Stimulated activated CD4-positive, alpha-beta T cell treated with anti-CD3 and anti-CD28 coated beads, TNF-alpha, amount 100 ng/mL, for 24 hours (primary cell): ENCODE measurements at places on chromosomes 12 and 14.

GRCh38 chr12:70598467-70599193, 38.6 kb downstream of the PTPRB start:
- DNase-seq: no peak

GRCh38 chr12:10067264-10067663, 31.5 kb downstream of the CLEC1A start:
- no peak for DNase-seq

DNA sequence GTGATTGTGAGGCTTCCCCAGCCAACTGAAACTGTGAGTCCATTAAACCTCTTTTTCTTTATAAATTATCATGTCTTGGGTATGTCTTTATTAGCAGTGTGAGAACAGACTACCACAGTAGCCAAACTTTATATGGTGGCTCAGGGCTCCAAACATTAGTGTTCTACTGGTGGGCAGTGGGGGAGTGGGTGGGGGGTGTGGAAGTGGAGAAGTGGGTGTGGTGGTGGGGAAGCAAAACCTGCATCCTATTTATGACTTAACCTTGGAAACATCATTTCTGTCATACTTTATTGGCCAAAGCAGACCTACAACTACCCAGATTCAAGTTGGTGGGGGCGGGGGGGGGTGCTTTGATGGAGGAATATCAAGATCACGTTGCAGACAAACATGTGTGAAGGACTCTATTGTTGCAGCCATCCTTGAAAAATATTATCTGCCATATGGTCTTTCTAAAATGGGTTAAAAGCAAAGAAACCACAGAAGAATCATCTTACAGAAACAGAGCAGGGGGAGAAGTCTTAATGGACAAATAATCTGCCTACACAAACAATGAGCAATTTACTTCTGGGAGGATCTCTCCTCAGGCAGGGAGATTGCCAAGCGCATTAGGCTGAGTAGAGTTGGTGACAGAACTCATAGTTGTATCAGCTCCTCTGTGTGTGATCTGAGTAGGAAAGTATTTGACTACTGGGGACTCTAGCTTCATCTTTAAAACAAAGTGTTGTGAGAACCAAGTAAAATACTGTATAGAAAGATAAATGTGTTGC, 1.4 kb upstream of the PWP1 start:
- DNase-seq: no peak

DNA sequence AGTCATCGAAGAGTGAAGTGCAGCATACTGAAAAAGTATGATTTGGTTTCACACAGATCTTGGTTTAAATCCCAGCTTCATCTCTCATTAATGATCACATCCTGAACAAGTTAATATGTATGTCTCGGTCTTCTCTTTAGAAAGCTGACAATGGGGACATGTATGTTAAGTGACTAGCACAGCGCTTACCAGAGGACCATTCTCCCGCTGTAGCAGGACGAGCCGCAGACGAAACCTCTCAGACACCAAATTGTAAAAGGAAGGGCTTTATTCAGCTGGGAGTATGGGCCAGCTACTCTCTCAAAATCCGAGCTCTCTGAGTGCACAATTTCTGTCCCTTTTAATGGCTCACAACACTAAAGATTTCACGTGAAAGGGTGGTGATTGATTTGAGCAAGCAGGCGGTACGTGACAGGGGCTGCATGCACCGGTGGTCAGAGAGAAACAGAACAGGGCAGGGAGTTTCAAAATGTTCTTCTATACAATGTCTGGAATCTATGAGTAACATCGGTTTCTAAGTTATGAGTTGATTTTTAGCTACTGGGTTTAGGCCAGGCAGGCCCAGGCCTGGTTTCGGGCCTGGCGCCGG, 682.4 kb downstream of the DIO2 start:
- DNase-seq: no peak

DNA sequence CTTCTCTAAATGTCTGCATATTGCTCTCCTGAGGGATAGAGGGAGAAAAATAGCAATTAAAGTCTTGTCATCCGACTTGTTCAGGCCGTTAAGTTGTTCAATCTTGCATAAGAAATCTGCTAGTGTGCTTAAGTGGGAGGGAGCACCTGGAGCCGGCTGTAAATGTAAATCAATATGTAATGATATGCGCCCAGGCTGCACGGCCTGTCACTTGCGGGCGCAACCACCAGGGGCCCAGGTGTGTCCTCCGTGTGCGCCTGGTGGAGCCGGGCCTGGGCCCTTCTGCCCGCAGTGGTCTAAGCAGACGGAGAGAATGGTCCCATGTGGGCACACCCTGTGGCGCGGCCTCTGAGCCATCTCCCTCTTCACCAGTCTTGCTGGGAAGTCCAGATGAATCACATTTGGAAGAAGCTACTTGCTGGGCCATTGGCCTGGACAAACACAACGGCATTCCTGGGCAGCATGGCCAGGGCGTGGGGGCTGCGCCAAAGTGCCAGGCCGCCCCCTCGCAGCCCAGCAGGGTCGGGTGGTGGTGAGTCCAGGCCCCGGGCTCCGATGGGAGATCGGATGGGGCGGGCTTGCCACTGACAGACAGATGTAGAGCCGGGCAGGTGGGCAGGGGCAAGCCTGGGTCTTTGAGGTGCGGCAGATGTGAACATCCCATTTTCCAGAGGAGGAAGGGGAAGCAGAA, 193.3 kb upstream of the C14orf180 start:
- no peak for DNase-seq

- no peak for DNase-seq
Observed at GRCh38 chr12:84920331-84920730, 7.7 kb upstream of the SLC6A15 start.

DNA sequence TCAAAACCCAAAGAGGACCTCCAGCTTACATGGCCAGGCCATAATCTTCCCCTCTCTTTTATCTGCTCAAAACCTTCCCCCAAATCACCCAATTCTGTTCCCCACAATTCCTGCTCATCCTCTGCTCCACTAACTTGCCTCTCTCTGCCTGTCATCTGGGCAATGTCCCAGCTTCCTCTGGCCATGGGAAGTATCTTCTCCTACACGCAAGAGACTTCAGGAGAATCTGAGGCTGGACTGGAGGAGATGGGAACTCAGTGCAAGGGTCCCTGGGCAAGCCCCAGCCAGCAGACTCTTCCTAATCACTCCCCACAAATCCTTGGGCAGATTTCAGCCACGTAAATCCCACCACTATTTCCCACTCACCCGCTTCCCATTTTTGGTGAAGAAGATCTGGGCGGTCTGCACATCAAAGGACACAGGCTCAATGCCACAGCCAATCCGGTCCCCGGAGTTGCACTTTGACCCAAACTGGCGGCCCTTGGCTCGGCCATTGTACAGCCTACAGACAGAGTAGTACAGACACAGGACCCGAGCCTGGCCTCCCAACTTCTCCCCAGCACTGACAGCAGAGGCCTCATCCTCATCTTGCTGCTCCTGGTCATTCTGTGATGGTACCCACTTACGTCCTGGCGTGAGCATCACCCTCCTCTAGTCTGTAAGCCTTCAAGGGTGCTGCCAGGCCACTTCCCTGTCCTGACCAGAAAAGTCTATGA, 4.7 kb downstream of the SPRYD3 start:
- no peak for DNase-seq

GRCh38 chr12:2593045-2593444, 201.7 kb upstream of the FKBP4 start:
- DNase-seq: no peak

GRCh38 chr14:93960108-93960475, 16.3 kb downstream of the ASB2 start:
- DNase-seq: no peak

- no peak for DNase-seq
Observed at GRCh38 chr14:98912655-98913054, 359.3 kb downstream of the BCL11B start.

DNA sequence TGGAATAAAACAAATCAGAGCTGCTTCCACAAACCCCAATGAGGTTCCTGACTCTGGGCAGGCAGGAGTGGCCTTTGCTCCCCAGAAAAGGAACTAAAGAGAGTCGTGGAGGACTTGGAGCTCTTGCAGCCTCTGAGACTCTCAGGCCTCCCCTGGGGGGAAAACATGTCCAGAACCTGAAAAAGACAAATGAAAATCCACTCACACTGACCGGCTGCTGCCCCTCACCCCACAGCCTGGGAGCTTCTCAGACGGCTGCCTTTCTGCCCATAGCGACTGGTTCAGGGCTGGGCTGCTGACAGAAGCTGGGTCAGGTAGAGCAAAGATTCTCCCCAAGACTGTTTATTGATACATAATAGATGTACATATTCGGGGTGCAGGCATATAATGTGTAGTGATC, 356.0 kb downstream of the ADGRD1 start:
- no peak for DNase-seq

- no peak for DNase-seq
Observed at GRCh38 chr12:101963697-101964096, 86.3 kb downstream of the DRAM1 start.

GRCh38 chr14:50559990-50560930, at the start of gene ATL1:
Gene ATL1, plus strand, starts transcription at chr14:50560145. Its CDS starts 121 bp downstream, at chr14:50560266.
- DNase-seq: no peak

DNA sequence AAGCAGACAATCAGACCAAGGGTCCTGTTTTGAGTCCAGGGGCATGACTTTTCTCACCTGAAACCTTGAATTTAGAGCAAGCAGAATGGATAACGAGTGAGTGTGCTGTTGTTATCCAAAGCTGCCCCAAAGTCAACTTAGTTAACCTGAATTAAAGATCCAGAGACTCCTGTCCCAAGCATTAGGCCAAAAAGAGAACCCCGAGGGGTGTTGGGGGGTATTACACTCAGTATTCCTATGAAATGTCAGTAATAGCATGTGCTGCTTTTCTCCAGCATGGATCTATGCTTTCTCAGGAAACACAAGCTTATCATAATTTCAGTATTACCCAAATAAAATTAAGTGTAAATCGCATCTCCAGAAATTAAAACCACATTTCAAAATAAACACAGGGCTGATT, 19.0 kb downstream of the EIF4B start:
- no peak for DNase-seq

- DNase-seq: peak; percentile 93
Observed at GRCh38 chr14:69398053-69398817, at the start of the genes ERH and SLC39A9. Gene ERH, minus strand, starts transcription at chr14:69398299. Its CDS starts 66 bp downstream, at chr14:69398233. Gene SLC39A9, plus strand, starts transcription at chr14:69398692. Its CDS starts 678 bp downstream, at chr14:69399370.

DNA sequence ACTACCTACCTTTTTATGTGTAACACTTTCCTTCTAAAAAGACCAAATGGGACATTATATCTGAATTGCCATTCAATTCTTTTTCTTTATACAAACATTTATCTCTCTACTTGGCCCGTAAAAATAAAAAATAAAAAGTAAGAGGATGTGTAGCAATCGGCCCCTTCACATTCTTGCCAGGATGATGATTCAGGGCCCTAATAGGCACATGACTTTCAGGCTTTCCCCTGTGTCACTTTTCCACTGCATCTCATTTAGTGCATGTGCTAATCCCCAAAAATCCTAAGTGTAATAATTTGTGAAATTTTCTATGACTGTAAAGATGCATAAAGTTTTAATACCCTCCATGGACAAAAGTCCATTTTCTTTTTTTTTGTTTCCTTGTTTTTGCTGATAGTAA, 23.0 kb upstream of the ATP2B1 start:
- DNase-seq: no peak

DNA sequence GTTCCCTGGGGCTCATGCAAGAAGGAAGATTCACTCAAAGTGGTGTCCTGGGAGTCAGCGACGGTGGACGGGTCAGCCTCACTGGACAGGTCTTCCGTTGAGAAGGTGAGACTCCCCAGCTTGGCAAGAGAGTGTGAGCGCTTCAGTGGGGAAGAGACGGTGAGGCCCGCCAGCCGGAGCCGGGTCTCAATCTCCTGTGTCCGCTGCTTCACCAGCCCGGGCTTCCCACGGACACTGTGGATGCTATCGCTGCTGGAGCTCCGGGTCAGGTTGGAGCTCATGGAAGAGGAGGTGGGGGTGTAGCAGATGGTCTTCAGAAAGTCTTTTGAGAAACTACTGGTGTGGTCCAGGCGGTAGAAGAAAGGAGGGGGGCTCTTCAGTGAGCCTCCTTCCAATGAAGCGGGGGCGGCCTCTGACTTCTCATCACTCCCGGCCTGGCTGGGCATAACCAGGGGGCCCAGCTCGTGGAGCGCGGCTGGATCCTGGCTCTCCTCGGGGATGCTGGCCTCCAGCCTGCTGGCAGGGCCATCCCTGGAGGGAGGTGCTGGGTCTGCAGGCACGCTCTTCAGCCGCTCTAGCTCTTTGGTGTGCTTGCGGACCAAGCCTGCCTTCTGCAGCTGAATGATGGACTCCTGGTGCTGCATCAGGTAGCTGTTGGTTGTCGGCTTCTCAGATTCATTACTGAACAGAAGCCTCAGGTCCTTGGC, 56.9 kb upstream of the CORO1C start:
- DNase-seq: no peak

GRCh38 chr14:68399971-68400370, 392.9 kb downstream of the ZFP36L1 start:
- no peak for DNase-seq

DNA sequence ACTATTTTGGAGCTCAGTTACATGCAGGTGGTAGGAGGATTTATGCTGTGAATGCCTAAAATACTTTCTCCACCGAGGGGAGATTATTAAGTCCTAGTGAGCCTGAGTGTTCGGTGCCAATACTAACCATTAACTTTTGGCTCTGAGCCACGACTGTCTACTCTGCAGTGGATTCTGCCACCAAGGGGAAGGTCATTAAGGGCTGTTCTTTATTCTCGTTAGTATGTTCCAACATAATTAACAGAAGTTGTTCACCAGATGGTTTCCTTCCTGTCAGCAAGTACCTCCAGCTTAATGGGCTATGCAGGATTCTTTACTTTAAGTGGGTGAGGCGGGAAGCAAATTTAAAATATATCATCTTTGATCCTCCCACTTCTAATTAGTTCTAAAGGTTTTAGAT, 326.3 kb downstream of the BMP4 start:
- DNase-seq: no peak

GRCh38 chr12:25958428-25959070, at the start of gene RASSF8:
Gene RASSF8, plus strand, starts transcription at chr12:25958682. Its CDS starts 96,662 bp downstream, at chr12:26055344.
- DNase-seq: no peak

DNA sequence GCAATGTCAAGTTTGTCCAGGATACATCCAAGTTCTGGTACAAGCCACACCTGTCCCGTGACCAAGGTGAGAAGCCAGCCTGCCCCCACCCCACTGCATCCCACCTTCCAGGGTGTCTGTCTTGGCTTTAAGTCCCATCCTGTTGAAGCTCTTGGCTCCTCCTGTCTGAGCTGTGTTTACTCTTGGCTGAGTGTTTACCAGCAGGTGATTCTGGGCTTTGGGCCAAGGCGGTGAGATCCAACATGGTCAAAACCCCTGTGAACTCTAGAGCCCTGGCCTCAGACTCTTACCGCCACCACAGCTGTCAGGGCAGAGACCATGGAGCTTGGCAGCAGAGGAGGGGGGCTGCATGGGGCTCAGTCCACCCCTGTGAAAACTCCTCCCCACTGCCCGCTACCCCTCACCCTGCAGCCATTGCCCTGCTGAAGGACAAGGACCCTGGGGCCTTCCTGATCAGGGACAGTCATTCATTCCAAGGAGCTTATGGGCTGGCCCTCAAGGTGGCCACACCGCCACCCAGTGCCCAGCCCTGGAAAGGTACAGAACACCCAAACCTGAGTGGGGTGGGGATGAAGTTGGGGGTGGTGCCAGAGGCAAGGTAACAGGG, 11.6 kb downstream of the TNS2 start:
- DNase-seq: no peak
